8988T (cell line): ENCODE measurements at places on chromosomes 3 and 15.
A peak's percentile ranks its signal among the peaks of the same experiment; 100 is the strongest.

- DNase-seq: no peak
These were observed 121.5 kb upstream of the COL8A1 start for GRCh38 chr3:99516936-99517335.

GRCh38 chr15:44099671-44100070 is 95.4 kb downstream of the FRMD5 start:
- DNase-seq: no peak

DNA sequence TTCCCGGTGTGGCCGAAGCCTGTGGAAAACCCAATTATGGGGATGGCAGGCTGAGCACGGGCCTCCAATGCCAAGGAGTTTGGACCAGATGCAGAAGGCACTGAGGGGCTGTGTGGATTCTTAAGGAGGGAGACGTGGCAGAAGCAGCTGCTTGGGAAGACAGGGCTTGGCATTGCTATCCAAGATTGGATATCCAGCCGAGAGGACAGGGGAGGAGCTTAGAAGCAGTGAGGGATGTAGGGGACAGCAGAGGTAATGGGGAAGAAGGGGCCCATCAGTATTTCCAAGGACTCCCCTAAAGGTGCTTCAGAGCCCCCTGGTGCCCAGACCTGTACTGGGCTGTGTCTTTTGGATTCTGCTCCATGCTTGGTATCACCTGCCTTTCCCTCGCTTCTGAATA is 112.8 kb upstream of the TLE3 start:
- no peak for DNase-seq

DNA sequence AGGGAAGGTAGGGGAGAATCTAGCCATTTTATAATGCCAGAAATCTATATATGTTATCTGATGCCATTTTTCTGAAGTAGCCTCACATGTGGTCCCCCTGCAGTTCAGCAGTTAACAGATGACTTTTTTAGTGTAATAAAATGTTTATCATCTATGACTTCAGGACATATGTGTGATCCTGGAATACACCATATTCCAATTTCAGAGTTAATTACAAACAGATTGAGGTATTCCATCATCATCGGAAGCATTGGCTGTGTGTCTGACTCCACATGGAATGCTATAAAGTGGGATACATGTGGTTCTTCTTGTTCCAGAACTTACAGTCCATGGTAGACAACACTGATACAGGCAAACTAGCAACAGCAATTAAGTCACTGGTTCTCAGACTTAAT is 45.9 kb upstream of the LIMD1 start:
- DNase-seq: no peak

DNA sequence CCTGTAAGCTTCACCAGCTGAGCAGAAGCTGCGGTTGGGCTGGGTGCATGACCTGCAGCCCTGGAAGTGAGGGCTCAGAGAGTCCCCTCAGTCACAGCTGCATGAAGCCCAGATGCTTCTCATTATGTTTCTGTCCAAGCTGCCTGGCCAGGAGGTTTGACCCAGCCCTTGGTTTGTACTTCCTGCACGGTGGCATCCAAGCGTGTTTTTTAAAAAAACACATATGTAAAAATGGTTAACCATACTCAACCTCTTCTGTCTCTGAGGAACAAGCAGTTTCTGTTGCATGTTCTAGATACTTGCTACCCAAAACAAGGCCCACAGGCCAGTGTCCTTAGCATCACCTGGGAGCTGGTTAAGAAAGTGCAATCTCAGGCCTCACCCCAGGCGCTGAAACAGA is 76.0 kb upstream of the ATP10A start:
- no peak for DNase-seq

- DNase-seq: no peak
These were observed 544.6 kb upstream of the NECTIN3 start for GRCh38 chr3:110526777-110527727.

DNA sequence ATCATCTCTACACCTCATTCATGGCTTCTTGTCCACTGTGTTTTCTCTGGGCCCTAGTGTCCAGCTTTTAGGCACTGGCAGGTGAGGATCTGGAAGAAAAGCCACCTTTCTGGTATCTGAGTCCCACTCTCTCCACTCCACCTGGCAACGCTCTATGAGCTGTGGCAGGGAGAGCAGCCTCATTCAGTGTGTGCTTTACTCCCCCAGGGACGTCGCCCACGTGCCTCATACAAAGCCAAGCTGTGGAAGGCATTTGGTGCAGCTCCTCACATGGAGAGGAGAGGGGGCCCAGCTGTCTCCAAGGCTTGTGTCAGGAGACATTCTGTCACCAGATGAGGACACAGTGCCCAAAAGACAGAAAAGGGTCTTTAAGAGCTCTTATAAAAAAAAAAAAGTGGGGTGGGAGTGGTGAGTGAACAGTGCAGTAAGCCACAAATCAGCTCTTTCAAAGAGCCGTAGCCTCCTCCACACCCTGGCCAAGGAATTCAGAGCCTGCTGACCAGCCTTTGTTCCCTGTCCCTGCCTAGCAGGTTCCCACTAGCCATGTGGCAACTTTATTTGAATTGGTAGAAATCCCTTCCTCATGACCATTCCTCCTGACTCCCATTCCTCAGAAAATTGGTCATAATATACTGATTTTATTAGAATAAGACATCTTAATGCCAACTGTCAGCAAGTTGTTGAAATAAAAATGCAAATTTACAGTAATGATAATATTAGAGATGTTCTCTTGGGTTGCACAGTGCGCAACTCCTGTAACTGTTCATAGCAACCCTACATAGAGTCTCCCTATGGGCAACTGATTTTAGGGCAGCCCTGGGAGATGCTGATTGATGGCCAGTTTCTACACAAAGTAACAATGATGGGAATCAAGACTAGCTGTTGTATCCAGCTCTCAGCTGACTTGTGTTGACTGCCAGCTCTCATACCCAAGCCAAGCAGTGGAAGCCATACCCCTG is 29.5 kb downstream of the GALNT15 start:
- DNase-seq: no peak

DNA sequence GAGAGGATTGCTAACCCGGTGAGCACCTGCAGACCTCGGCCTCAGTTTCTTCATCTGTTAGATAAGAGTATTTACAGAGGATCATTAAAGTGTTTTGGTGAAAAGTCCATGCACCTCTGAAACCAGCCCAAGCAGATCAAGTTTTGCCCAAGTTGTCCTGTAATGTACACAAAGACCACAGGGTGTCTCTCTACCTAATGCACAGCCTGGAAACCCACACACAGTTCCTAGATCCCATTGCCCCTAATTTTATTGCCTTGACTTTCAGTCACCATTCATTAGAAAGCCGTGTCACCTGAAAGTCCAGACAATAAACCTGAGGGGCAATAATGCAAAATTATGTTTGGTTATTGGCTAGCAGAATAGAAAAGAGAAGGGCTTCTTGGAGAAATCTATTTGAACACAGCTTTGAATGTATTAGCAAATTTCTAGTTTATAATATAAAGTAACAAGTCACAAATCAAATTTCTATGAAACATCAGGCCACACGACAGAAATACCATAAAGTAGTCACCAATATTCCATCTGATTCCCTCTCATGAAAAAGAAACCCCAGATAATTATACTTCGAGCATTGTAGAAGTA is 161.3 kb upstream of the SLC2A2 start:
- DNase-seq: no peak

- no peak for DNase-seq
These were observed 140.7 kb downstream of the IGF1R start for GRCh38 chr15:98789020-98789419.

GRCh38 chr3:114093016-114093380 is 36.5 kb downstream of the QTRT2 start:
- DNase-seq: no peak

- no peak for DNase-seq
These were observed 114.3 kb downstream of the CORO2B start for GRCh38 chr15:68693071-68693470.

- no peak for DNase-seq
These were observed 433.8 kb upstream of the SUCLG2 start for GRCh38 chr3:68088216-68088615.

DNA sequence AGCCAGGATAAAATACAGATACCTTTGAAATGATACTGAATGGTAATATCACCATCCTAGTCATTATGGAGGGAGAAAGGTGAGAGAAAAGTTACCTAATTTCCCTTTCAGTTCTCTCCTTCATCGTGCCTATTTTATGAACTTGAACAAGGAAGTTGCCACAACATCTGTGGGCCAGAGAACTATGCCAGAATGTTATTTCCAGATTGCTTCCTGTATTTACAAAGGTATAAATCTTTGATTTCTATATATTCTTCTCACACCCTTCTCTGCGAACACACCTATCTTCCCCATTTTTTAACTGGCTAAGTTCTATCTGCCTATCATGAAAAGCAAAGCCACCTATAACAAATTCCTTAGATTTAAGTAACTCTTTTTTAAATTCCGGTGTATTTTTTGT is 163.6 kb upstream of the GRM7 start:
- no peak for DNase-seq

DNA sequence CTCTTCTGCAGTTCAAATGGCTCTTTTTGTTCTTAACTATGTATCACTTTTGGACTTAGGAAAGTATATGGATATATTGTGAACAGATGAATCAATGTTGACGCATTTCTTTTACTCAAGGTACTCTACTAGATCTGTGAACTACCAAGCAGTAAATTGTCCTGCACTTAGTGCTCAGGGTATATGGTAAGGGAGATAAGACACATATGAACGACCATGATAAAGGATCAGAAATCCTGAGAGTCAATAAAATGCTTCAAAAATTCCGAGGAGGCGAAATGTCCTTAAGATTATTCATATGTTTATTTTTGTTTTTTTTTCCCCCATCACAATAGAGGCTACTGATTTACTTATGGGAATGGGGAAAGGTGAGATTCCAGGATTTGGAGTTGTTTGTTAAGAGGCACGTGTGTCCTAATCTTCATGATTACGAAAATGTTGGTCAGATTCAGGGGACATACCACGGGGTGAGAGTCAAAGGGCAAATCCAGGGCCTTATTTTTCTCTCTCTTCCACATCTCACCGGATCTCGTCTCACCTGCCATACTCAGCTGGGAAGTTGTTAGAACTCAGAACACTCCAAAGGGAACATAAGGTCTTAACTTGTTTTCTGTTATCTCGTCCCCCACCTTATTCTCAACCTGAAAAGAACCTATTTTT is 475.1 kb upstream of the TBL1XR1 start:
- no peak for DNase-seq

- DNase-seq: no peak
These were observed 320.9 kb downstream of the FOXP1 start for GRCh38 chr3:71262364-71263265.

GRCh38 chr3:166270429-166270828 is 433.2 kb upstream of the BCHE start:
- no peak for DNase-seq

GRCh38 chr3:43192028-43192427 is 86.1 kb upstream of the POMGNT2 start:
- no peak for DNase-seq

GRCh38 chr3:141940194-141940776 is 63.8 kb downstream of the ATP1B3 start:
- DNase-seq: peak; percentile 51

DNA sequence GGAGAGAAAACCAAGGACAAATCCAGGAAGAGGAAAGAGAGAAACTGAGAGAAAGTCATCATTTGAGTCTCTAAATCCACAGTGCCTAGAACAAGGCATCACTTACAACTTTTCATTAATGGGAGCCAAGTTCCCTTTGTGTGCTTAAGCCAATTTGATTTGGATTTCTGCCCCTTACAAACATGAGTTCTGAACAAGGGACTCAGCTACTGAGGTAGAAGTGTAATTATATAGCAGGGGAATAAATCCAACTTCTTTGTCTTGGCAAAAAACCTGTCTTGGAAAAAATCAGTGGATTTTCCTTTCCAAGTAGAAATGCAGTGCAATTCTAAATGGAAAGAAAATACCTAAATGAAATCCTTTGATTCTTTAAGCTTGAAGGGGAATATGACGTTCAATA is 307.2 kb upstream of the CNTN3 start:
- no peak for DNase-seq

GRCh38 chr3:31421314-31422048 is 111.2 kb upstream of the STT3B start:
- no peak for DNase-seq

DNA sequence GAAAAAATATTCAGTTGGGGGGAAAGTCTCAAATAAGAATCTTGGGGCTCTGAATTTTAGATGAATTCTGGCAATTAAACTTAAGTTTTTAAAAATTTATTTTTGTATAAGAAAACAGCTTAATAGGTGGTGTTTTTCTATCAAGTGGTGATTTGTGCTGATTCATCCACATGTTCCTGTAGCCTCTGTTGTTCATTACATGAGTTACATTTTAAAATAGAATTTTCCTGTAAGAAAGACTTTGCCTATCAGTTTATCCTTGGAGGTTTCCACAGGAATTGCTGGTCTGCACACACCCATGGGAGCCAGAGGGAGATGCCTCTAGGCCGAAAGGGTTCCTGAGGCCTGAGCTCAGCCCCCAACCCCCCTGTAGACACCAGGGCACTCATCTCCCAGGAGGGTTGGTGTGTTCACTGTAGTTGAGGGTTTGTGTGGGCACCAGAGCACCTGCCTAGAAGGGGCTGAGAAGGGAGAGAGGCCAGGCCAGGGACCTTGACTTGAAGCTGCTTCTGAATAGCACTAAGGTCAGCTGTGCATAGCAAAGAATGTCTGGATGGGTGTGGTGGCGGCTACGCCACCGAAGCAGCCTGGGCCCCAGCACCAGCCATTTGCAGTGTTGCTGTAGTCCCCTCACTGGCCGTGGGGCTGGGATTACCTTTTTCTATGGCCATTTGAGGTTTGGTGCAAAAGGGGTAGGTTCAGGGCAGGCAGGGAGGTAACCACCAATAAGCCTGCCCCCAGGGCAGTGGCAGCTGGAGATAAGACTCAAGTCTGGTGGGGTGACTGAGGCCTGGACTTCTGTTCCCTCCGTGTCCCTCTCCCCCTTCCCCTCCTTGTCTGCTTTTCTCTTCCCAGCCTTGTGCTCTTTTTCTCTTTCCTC is 11.9 kb downstream of the DNAJA4 start:
- no peak for DNase-seq

DNA sequence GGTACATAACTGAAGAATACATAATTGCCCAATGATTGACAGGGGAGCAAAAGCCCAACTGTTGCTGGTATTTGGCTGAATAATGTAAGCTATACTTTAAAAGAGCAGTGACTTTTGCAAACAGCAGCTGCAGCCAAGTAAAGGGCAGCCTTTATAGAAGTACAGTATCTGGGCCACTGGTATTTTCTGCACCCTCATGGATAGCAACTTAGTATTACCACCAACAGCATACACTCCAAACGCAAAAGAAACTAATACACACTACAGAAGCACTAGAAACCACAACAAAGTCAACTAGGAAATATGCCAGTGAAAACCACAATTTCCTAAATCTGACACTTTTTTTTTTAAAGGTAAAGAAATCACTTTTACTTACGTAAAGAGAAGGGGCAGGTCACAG is 206.1 kb downstream of the TIGIT start:
- no peak for DNase-seq

- no peak for DNase-seq
These were observed 36.5 kb upstream of the HACD2 start for GRCh38 chr3:123621186-123621849.

- DNase-seq: no peak
These were observed 9.0 kb upstream of the SELENOT start for GRCh38 chr3:150594150-150594549.

DNA sequence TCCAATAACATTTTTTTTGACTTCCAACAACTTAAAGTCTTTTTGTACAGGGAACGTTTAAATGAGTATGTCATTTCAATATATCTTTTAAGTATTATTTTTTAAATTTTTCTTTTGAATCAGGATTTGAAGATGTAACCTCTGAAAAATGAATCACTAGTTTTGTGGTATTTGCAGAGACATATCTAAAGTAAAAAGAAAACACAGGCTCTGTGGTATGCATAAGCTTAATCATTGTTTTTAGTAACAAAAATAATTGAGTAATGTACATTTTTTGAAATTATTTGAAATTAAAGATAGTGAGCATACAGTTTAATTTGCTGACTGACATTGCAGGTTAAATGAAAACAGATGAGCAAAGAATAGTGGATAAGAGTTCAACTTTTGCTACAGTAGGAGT is 531.3 kb downstream of the ROBO1 start:
- DNase-seq: no peak
